ENCODE measurements at places on chromosomes 5 and 9.

GRCh38 chr5:71828291-71829040, 109.4 kb downstream of the CARTPT start:
- no peak for DNase-seq

GRCh38 chr5:91150234-91150633, 232.9 kb downstream of the ARRDC3 start:
- no peak for DNase-seq

DNA sequence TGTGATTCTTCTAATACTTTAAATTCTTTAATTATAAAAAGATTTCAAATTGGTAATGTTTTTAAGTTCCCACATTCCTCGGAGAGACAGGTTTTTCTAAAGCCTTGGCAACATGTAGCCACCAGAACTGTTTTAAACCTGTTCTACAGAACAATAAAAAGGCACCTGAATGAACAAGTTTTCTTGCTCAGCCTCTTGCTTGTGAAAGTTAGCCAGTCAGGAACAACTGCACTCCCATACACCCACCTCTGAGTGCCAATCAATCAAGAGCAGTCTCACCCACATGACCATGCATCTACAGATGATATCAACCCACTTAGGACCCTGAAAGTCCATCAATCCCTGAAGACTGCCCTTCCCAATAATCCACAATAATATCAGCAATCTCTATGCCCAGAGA, 62.3 kb downstream of the AP3B1 start:
- no peak for DNase-seq

DNA sequence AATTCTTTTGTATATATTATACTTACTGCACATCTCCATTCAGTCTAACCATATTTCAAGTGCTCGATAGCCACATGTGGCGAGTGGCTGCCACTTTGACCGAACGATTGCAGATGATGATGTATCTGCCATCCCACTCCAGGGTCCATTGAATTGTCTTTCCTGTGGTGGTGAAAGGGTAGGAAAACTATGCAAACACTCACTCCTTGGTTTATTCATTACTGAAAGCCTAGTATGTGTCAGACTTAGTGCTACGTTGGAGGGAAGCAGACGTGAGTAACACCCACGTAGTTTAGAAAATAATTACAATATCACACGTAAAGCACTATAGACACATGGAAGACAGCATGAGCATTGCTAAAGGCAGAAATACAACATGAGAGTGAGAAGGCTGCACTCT, 353.7 kb downstream of the CSNK1G3 start:
- no peak for DNase-seq

GRCh38 chr5:149641600-149641999, 60.3 kb downstream of the ARHGEF37 start:
- no peak for DNase-seq

- DNase-seq = no peak
These were observed 325.4 kb downstream of the TMEM38B start for GRCh38 chr9:106019702-106020101.

GRCh38 chr9:84711936-84712335, 42.4 kb downstream of the NTRK2 start:
- DNase-seq = no peak

Measured in Right ventricle myocardium inferior (tissue), 1 donor.